Right atrium auricular region (tissue), 2 donors: ENCODE measurements at places on chromosomes 2 and 18. TPM values are rescaled to one million over a fixed set of nuclear protein-coding genes. Genes with fewer than 3 reads are reported as not detected.

GRCh38 chr2:40452786-40453185 lies 896 bp upstream of the SLC8A1 start:
- H3K4me3 ChIP-seq = peak overlapping the region; percentile 59
- DNase-seq = no peak
- peak overlapping the region; percentile 74 for H3K27ac ChIP-seq

DNA sequence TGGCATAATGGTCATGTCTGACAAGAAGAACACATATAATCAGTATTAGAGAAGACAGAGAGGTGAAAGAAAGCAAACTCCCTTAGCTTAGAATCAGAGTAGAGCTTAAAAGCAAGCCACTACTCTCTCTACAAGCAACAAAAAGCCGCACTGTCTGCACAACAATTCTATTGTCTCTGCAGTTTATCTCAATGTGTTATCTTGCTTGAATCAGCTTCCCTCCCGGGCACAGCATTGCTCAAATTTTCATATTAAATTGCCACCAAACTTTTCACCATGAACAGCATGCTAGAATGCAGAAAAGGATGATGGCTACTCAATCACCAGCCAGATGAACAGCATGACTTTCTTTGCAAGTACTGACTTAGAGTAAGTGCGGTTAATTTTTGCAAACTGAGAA lies 356.0 kb upstream of the KYNU start:
- no peaks in the 10 kb centered on the region for H3K27me3 ChIP-seq
- H3K36me3 ChIP-seq = no peaks in the 10 kb centered on the region
- DNase-seq = no peak
- H3K4me1 ChIP-seq = no peaks in the 10 kb centered on the region
- no peak overlapping the region for H3K27ac ChIP-seq
- no peak overlapping the region for H3K4me3 ChIP-seq

NDC80 gene
- not detected for total RNA-seq

GYPC gene
- total RNA-seq = 74.9 TPM

GRCh38 chr2:25819597-25820039 lies 58.7 kb downstream of the ASXL2 start:
- no peaks in the 10 kb centered on the region for H3K4me1 ChIP-seq
- no peak for DNase-seq
- no peak overlapping the region for H3K27ac ChIP-seq
- H3K27me3 ChIP-seq = no peaks in the 10 kb centered on the region
- H3K36me3 ChIP-seq = no peaks in the 10 kb centered on the region
- no peak overlapping the region for H3K4me3 ChIP-seq

DNA sequence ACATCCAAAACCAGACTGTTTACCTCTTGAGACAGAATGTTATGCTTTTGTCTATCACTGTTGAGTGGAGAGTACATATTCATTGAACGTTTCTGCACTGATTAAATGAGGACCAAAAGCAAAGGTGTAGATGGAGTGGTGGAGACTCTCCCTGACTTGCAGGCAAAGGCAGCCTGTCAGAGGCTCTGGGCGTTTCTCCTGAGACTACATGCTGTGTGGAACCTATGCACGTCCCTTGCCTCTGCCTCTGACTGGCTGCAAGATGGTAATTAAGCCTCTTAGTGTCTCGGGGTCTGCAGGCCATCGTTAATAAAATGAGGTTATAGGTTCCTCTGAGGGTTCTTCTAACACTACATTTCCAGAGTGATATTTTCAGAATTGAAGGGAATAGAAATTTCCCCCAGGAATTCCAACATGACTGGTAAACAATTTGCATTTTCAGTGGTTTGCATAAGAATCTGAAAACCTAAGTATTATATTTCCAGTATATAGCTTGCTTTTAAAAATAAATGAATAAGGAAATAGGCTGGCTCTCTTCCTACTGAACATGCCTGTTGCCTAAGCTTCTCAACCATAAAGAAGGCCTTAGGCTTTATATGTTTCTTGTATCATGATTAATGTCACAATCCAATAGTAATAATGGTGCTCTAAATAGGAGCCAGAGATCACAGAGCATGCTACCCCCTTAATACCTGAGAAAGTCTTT lies 107.4 kb downstream of the FTCDNL1 start:
- H3K4me1 ChIP-seq = peaks cover 3% of the 10 kb centered on the region
- no peaks in the 10 kb centered on the region for H3K36me3 ChIP-seq
- no peaks in the 10 kb centered on the region for H3K27me3 ChIP-seq

MC5R gene
- total RNA-seq = not detected

- H3K36me3 ChIP-seq = no peaks in the 10 kb centered on the region
- no peak overlapping the region for H3K27ac ChIP-seq
- H3K4me3 ChIP-seq = no peak overlapping the region
- DNase-seq = no peak
These were observed 169.6 kb downstream of the KCNS3 start for GRCh38 chr2:18047896-18048657.
